Hematopoietic multipotent progenitor cell treated with erythropoietin and hydrocortisone succinate and interleukin-3 and kit ligand, for 8 days (in vitro differentiated cells): ENCODE measurements at places on chromosomes 5 and 9.

DNA sequence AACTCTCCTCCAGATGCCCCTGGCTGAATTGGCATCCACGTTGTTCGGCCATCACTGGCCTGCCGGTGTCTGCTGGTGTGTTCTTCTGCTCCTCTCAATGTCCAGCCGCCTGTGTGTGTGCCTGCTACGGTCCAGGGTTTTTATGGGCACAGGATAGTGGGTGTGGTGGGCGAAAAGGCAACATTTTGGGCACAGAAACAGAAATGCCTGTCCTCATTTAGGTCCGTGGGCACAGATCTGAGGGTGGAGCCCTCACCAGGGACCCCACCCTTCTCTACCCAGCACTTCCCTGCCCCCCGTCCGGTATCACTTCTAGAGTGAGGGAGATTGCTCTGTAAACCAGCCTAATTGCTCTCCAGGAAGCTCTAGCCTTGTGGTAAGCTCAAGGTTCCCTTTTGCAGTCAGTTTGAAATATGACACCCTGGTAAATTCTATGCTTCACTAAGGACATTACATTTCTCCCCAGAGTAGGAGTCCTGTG is 410.1 kb downstream of the MAT2B start:
- peak; percentile 51 for DNase-seq

- no peak for DNase-seq
Measured at GRCh38 chr9:3962971-3963642, 336.8 kb downstream of the GLIS3 start.

- no peak for DNase-seq
Measured at GRCh38 chr5:93311881-93312280, 269.1 kb downstream of the NR2F1-AS1 start.

DNA sequence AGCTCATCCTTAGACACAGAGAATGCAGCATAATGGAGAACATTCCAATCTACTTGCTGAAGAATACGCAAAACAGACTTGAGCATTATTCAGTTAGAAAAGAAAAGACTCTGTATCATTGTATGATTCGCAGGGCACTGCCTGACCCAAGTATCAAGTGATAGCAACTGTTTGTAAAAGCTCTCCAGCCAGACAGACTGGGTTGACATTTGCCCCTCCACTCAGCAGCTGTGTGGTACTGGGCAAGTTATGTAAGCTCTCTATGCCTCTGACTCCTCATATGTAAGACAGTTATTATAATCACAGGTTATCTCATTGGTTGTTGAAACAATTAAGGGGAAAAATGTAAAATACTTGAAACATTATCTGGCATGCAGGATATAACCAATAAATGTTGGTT is 505.0 kb downstream of the ELAVL2 start:
- no peak for DNase-seq

DNA sequence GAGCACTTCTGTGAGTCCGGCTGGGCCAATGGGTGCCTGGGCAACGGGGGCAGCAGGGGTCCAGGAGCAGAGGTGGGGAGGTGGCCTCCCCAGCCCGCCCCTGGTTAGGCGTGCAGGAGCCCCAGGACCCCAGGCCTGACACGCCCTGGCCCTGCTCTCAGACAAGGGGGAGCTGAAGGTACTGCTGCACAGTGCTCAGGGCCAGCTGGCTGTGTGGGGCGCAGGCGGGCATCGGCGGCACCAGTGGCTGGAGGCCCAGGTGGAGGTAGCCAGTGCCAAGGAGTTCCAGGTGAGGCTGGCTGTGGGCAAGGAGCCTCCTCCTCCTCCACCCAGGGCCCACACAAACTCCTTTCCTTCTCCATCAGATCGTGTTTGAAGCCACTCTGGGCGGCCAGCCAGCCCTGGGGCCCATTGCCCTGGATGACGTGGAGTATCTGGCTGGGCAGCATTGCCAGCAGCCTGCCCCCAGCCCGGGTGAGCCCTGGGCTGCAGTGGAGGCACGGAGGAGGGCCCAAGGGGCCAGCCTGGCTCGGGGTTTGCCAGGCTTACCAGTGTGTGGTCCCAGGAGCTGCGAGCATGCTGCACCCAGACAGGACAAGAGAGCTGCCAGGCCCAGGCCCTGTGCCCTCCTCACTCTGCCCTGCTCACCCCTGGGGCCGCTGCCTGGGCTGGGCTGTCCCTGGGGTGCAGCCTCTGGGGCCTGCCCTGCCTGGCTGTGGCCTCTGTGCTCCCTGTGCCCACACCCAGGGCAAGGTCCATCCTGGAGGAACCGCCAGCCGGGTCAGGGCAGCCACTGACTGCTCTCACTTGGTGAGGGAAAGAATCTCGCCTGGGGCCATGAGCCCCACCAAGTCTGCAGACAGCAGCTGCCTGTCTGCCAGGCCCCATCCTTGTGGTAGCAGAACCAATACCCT is 7.0 kb downstream of the MAMDC4 start:
- peak; percentile 43 for DNase-seq

DNA sequence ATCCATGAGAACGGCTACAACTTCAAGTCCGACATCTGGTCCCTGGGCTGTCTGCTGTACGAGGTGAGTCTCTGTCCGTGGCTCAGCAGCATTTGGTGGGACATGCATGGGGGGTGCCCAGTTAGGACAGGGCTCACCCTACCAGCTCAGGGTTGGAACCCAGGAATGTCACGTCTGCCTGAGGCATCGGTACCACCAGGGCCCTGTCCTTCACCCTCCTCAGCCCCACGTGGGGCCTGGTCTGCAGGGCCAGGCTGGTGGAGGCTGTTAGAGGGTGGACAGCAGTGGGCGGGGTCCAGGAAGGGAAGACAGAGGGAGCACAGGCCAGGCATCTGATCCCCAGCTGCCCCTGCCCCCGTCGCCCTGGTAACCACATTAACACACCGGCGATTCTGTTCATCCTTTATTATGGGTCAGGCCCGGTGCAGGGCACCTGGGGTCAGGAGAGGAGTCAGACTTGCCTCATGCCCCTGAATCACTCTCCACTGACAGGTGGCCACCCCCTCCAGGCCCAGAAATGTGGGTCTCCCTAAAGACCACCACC is 75.6 kb downstream of the PSMB7 start:
- DNase-seq = no peak

- no peak for DNase-seq
Measured at GRCh38 chr5:27252911-27253310, 214.5 kb upstream of the CDH9 start.

GRCh38 chr5:40485021-40485998 is 194.4 kb upstream of the PTGER4 start:
- DNase-seq = no peak

GRCh38 chr9:93809204-93809940 is 145.8 kb downstream of the BARX1 start:
- no peak for DNase-seq

GRCh38 chr9:653856-654387 is 187.6 kb upstream of the DMRT1 start:
- DNase-seq = no peak

GRCh38 chr5:142608081-142608480 is 77.8 kb downstream of the FGF1 start:
- DNase-seq = no peak

DNA sequence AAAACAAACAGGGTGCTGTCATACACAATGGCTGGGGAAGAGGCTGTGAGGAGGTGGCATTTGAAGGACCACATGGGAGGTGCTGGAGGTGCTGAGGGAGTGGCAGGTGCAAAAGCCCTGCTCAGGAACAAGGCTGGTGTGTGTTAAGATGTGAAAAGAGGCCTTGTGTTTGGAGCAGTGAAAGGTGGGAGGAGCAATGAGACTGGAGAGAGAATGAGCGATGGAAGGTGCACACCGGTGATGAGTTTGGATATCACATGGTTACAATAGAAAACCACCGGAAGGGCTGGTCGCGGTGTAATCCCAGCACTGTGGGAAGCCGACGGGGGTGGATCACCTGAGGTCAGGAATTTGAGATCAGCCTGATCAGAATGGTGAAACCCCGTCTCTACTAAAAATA is 9.2 kb upstream of the FIBCD1 start:
- DNase-seq = no peak

DNA sequence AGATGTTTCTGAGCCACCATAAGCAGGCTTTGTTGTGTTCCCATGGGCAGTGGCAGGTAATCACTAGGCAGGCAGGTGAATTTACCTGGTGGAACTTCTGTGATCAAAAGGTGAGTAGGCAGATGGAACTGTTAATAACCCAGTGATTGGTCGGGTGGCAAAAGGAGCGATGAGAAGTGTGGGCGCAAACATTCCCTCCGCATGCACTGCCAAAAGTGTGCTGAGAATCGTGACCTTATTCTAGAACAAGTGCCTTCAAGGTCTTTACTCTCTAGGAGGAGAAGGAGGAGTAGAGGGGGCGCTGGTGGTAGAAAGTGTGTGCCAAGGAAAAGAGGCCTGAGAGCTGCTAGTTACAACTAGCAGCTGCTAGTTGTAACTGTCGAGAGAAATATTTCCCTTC is 3.3 kb downstream of the OTULINL start:
- no peak for DNase-seq

GRCh38 chr5:175275097-175275496 is 168.9 kb downstream of the DRD1 start:
- DNase-seq = no peak

GRCh38 chr9:129077236-129077635 is 3.7 kb upstream of the DOLPP1 start:
- no peak for DNase-seq

DNA sequence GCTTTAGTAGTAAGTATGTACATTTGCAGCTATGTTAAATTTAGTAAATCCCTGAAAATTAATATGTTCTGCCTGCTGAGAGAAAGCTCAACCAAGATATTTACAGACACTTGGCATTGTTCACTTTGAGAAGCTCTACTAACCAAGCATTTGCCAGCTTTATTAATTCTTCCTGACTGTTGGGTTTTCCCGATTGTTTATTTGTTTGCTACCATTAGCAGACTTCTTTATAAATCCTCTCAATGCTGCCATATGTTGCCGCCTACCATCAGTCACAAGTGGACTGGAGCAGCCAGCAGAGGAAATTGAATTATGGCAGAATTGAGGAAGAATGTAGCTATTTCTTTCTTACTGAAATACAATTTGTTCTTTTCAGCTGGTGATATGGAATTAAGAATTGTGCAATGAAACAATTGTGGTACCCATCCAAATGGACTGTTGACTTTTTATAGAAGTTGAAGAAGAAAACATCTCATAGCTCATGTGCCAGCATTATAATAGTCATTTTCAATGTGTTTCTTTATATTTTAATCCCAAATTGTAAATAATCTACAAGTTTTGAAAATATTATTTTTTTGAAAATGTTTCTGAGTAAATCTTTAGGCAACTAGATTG is 588.7 kb upstream of the CDH6 start:
- DNase-seq = no peak

- DNase-seq = no peak
Measured at GRCh38 chr9:92292338-92293074, 991 bp downstream of the IARS1 start.

- no peak for DNase-seq
Measured at GRCh38 chr9:102518324-102518723, 476.8 kb upstream of the CYLC2 start.

GRCh38 chr5:133489632-133490031 is 122.7 kb downstream of the FSTL4 start:
- DNase-seq = no peak

- DNase-seq = no peak
Measured at GRCh38 chr5:173928871-173929574, 40.9 kb downstream of the CPEB4 start.

DNA sequence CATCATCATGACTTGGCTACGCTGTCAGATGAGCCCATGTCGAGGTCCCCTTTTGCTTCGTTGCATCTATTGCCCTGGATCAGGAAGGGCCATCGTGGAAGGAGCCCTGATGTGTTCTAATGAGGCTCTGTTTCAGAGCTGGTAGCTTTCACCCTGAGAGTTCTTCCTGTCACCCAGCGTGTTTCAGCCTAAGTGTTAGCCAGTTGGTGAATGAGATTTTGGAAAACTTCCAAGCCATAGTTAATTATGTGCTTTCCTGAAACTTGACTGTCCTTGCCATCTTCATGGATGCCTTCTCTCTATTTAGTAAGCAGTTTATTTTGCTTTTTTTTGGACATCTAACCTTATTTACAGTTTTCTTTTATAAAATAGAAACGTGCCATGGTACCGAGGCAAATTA is 1695.4 kb upstream of the WWC1 start:
- no peak for DNase-seq

GRCh38 chr9:105333076-105333475 is 88.6 kb downstream of the SLC44A1 start:
- no peak for DNase-seq

DNA sequence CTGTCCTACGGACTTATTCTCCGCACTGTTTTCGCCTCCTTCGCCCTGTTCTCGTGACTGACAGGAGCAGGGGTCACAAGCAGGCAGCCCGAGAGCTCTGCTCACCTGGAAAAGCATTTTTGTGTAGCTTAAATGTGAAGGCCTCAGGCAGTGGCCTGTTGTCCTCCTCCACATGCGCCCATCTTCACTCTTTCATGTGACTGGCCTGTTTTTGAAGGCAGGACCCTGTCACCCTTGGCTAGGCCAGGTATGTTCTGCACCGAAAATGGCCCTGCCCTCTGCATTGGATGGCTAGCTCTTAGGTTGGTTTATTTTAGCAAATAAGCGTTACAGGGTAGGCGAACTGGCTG is 614 bp upstream of the CPLANE1 start:
- no peak for DNase-seq

DNA sequence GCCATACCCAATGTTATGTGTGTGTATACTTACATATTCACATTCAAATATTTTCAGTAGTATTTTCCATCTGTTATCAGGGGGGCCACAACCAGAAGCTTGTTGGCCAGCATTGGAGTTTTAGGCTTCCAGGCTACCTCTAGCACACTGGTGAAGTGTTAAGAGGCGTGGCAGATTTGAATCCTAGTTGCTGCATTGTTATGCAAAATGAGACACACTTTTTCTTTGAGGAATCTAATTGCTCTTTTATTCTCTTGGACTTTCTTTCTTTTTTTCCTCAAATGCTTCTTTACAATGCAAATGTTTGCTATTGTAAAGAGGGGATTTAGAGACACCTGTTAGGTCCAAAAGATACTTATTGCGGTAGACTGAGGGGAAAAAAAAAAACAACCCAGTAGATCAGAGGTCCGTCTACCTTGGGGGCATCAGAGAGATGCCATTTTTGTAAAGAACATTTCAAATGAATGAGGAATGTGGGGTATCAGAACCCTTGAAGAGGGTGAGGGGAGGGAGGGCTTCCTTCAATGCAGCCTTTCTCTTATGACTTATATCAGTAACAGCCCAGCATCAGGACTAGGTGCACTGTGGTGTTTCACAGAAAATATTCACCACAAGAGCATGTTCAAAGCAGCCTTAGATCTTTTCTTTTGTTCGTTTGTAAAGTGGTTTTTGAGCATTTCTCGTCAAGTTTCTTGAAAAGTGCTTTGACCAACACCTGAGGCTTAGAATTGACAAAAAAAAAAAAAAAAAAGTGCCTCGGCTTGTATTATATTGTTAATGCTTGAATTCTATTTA is 3.8 kb downstream of the SMARCA2 start:
- DNase-seq = peak; percentile 48

- DNase-seq = no peak
Measured at GRCh38 chr9:37960631-37961030, 56.7 kb upstream of the SLC25A51 start.

DNA sequence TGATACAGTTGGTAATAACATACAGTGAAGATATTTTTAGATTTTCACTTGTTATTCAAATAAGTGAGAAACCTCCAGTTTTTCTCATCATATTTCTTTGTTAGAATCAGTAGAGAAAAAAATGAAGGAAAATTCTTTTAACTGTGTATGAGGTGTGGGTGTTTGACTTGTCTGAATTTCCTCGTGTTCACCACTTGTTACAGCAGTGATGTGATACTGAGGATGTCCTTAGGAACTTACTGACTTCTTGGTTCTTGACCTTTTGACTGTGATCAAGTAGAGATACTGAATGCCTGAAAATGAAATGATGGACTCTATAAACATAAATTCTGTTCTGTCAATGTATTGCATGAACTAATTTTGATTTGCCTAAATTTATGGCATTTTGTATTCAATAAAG is 10.7 kb downstream of the PBX3 start:
- no peak for DNase-seq
